ENCODE measurements at places on chromosomes 2 and 18.

- DNase-seq, result no peak
Observed at GRCh38 chr18:69574401-69574800, 173.7 kb downstream of the DOK6 start.

DNA sequence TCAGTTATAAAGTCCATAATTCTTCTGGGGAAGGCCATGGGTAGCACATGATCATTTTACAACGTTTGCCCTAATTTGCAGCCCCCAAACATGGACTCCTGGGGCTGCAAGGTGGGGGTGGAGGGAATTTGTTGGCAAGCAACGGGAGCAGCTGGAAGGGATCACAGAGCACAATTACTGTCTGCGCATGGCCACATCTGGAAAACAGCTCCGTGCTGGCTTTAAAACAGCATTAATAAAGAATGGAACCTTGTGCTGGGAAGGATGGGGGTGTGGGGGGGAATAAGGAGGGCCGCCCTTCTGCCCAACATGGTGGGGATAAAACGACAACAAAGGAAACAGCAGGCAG is 60.9 kb upstream of the SLC14A2 start:
- DNase-seq, result no peak

DNA sequence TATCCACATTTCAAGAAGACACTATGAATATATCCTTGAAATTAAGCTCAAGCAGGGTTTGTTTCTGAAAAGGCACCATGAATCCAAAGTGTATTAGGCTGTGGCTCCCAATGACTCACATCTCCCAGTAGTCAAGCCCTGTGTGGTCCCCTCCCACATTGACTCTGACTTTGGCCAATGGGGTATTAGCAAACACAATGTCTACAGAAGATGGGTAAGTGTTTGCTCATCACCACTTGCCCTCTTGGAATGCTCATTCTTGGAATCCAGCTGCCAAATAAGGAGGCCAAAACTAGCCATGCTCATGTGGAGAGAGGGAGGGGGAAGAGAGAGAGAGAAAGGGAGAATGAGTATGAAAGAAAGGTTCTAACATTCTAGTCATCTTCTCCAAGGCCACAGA is 490.0 kb downstream of the TXNL1 start:
- no peak for DNase-seq

DNA sequence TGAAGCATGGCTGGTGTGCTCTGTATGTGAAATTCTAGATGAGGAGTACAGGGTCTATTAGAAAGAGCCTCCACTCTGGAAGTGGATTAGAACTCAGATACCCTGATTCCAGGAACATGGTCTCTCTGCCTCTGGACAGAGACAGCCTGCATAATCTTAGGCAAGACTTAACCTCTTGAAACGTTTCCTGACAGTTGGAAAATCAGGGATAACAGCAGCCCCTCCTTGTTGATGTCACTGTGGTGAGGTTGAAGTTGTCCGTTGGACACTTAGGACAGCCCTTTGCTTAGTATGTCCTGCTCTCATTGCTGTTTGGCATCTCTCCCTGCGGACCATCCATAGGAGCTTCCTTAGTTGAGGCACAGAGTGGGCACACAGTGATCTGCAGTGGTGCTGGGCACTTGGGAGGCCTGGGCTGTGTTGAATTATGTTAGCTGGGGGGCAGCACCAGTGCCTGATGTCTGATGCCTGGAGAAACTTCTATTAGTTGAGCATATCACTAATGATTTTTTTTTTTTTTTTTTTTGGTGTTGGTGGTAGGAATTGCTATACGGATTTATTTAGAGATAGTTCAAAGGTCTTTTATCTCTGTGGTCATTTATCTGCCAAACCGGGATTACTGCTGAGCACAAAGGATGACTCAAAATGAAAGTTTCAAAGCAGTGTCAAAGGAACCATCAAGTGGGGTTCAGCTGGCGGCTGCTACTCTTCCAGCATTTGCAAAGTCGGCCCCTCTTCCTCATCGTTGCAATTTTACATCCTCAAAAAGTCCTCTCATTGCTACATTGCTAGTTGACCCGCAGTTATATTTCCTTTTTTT is 28.8 kb downstream of the SETBP1 start:
- no peak for DNase-seq

GRCh38 chr2:112686348-112687217 is 34.2 kb upstream of the NT5DC4 start:
- DNase-seq, result no peak
